ENCODE measurements at places on chromosomes 12 and 14. TPM values are rescaled to one million over a fixed set of nuclear protein-coding genes. Genes with fewer than 3 reads are reported as not detected.
A peak's percentile ranks its signal among the peaks of the same experiment; 100 is the strongest.

GRCh38 chr12:18165422-18165871 lies 75.5 kb upstream of the RERGL start:
- no peak overlapping the region for H3K27ac ChIP-seq
- no peaks in the 10 kb centered on the region for H3K36me3 ChIP-seq
- no peak for DNase-seq

Gene FGF23
- total RNA-seq, result not detected

Gene RTN1
- 0.29 TPM for total RNA-seq

DNA sequence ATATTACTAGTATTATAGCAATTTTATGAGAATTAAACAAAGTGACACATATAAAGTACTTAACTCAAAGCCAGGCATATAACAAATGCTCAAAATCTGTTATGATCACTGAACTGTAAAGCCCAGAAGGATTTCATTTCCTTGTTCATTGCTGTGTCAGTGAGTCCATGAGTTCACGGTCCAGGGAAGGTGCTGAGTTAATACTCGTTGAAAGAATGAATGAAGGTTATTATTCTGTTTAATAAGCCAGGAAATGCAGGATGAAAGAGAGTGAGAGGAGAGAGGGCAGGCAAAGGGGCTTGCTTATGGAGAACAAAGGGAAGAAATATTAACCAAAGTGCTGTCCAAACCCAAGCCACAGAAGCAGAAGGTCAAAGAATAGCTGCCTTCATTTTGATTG lies 40.2 kb upstream of the NT5DC3 start:
- peak; percentile 7 for DNase-seq
- H3K4me1 ChIP-seq, result peaks cover 6% of the 10 kb centered on the region
- H3K4me3 ChIP-seq, result no peak overlapping the region
- H3K36me3 ChIP-seq, result no peaks in the 10 kb centered on the region
- H3K27ac ChIP-seq, result no peak overlapping the region
- H3K27me3 ChIP-seq, result peaks cover 7% of the 10 kb centered on the region

- no peak for DNase-seq
- H3K4me3 ChIP-seq, result no peak overlapping the region
- H3K36me3 ChIP-seq, result peaks cover 6% of the 10 kb centered on the region
These were observed 99.1 kb downstream of the FIGNL2 start for GRCh38 chr12:51749206-51749985.

DNA sequence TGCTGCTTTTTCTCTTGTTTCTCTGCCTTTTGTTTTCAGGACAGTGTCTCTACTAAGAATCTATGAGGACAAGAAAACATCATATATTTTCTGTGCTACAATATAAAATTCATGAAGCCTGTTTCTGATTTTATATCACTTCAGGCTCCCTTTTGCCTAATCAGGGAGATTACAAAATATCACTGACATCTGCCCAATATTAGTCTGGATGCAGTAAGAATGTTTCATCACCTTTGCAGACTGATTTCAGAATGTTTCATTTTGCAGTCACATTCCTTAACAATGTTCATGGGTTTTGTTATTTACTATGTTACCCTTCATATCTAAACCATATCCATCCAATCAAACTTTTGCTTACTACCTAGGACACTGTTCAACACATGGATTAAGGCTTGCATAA lies 491 bp upstream of the CLEC6A start:
- H3K27ac ChIP-seq, result no peak overlapping the region
- H3K27me3 ChIP-seq, result peaks cover 3% of the 10 kb centered on the region
- no peaks in the 10 kb centered on the region for H3K4me1 ChIP-seq
- no peak overlapping the region for H3K4me3 ChIP-seq

Gene NAB2
- 13.4 TPM for total RNA-seq

- no peak for DNase-seq
- no peak overlapping the region for H3K4me3 ChIP-seq
- no peaks in the 10 kb centered on the region for H3K36me3 ChIP-seq
- H3K27ac ChIP-seq, result no peak overlapping the region
- no peaks in the 10 kb centered on the region for H3K4me1 ChIP-seq
- no peaks in the 10 kb centered on the region for H3K27me3 ChIP-seq
These were observed 97.3 kb downstream of the DERA start for GRCh38 chr12:16008421-16008824.

DNA sequence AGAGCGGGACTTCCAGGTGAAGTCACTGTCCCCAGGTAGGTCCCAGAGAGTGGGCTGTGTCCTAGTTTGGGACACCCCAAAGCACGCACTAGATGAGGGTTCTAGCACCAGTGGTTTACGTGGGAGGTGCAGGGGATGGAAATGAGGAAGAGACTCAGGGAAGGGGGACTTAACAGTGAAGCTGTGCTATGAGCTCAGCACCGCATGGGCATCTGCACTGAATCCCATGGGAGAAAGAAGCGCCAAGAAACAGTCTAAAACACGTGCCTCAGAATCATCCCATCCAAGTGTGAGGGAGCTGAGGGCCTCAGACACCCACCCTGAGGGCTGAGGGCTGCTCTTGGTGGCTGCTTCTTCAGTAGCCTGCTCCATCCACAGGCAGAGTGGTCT lies 71.5 kb upstream of the ZFP36L1 start:
- H3K27me3 ChIP-seq, result no peaks in the 10 kb centered on the region
- H3K36me3 ChIP-seq, result no peaks in the 10 kb centered on the region
- H3K4me1 ChIP-seq, result no peaks in the 10 kb centered on the region
- DNase-seq, result no peak

GRCh38 chr12:6980075-6980474 lies 9.4 kb downstream of the EMG1 start:
- DNase-seq, result no peak
- peaks cover 13% of the 10 kb centered on the region for H3K36me3 ChIP-seq
- H3K27ac ChIP-seq, result no peak overlapping the region
- no peaks in the 10 kb centered on the region for H3K27me3 ChIP-seq

DNA sequence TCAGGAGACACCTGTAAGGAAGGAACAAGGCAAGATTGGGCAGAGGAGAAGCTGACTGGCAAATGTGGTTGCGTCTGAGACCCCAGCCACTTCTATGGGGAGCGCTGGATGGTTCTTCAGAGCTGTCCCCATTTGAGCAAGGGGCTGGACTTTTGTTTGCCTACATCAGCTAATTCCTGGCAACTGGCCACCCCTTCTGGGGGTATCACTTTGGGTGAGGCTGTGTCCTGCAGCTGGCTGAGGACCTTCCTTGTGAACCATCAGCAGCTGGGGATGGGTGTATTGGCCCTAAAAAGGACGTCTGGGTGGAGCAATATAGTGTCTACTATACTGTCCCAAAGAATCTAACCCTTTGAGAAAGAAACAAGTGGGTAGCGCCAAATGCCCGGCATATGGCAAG lies 23.6 kb downstream of the PPFIBP1 start:
- DNase-seq, result no peak
- H3K36me3 ChIP-seq, result no peaks in the 10 kb centered on the region
- H3K4me3 ChIP-seq, result no peak overlapping the region
- H3K27ac ChIP-seq, result no peak overlapping the region

Gene KRT8
- total RNA-seq, result 31.7 TPM

GRCh38 chr12:102896067-102896466 lies 21.0 kb downstream of the PAH start:
- H3K27ac ChIP-seq, result no peak overlapping the region
- no peak overlapping the region for H3K4me3 ChIP-seq
- H3K36me3 ChIP-seq, result no peaks in the 10 kb centered on the region
- no peaks in the 10 kb centered on the region for H3K27me3 ChIP-seq
- no peaks in the 10 kb centered on the region for H3K4me1 ChIP-seq

DNA sequence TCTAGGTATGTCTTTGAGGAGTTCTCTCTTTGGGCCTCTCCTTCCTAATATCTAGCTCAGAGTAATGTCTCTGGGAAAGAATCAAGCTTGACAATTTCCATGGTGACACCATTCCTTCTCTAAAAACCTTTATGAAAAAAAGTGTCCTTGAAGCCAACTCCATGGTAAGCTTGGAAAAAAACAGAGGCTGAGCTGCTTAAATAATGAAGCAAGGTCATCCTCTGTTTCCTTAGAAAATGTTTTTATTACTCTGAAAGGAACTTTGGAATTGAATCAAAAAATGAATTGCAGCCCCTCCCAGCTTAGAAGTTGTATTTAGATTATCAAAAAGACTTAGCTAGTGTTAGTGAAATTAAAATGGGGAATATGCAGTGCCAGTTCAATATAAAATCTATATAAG lies 166.1 kb upstream of the KITLG start:
- H3K27me3 ChIP-seq, result no peaks in the 10 kb centered on the region
- H3K36me3 ChIP-seq, result no peaks in the 10 kb centered on the region
- H3K4me1 ChIP-seq, result no peaks in the 10 kb centered on the region

- H3K27me3 ChIP-seq, result no peaks in the 10 kb centered on the region
- no peak overlapping the region for H3K4me3 ChIP-seq
- DNase-seq, result no peak
- H3K27ac ChIP-seq, result no peak overlapping the region
- peaks cover 21% of the 10 kb centered on the region for H3K4me1 ChIP-seq
- H3K36me3 ChIP-seq, result no peaks in the 10 kb centered on the region
These were observed 97.3 kb upstream of the ALX1 start for GRCh38 chr12:85182699-85183098.

DNA sequence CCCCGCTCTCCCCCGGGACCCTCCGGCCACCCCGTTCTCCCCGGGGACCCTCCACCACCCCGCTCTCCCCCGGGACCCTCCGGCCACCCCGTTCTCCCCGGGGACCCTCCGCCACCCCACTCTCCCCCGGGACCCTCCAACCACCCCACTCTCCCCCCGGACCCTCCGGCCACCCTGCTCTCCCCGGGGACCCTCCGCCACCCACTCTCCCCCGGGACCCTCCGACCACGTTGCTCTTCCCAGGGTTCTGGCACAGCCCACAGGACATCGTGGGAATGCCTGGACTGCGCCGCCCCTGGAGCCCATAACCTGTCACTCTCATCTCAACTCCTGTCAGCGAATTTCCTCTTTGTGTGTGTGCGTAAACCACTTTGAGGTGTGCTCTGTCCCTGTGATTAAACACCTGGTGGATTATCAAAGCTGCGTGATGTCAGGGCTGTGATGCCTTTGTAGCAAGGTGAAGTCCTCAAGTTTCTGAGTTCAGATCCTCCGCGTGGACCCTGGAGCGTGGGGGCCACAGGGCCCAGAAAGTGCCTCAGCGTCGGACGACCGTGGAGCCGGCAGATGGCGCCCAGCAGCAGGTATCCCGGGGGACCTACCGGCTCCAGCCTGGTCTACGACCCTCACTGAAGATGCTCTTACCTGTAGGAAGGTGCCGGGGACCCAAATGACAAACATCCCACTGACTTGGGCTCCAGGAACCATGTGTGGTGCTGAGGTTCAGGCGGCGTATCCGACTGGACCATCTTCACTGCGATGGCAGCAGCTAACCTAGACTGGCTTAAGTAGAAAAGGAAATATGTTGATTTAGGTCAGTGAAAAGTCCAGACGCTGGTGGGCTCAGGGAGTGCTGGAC lies 63.2 kb upstream of the GALNT9 start:
- H3K27ac ChIP-seq, result no peak overlapping the region
- no peaks in the 10 kb centered on the region for H3K4me1 ChIP-seq
- no peaks in the 10 kb centered on the region for H3K36me3 ChIP-seq
- no peak for DNase-seq
- H3K27me3 ChIP-seq, result no peaks in the 10 kb centered on the region

Gene TAS2R13
- total RNA-seq, result 0.97 TPM

All from endothelial cell of umbilical vein (primary cell).